ENCODE measurements at places on chromosomes 12 and 14. TPM values are rescaled to one million over a fixed set of nuclear protein-coding genes. Genes with fewer than 3 reads are reported as not detected.

Gene HIGD1C
- total RNA-seq: not detected

- DNase-seq: no peak
These were observed 54.7 kb downstream of the PHLDA1 start for GRCh38 chr12:75976913-75977312.

DNA sequence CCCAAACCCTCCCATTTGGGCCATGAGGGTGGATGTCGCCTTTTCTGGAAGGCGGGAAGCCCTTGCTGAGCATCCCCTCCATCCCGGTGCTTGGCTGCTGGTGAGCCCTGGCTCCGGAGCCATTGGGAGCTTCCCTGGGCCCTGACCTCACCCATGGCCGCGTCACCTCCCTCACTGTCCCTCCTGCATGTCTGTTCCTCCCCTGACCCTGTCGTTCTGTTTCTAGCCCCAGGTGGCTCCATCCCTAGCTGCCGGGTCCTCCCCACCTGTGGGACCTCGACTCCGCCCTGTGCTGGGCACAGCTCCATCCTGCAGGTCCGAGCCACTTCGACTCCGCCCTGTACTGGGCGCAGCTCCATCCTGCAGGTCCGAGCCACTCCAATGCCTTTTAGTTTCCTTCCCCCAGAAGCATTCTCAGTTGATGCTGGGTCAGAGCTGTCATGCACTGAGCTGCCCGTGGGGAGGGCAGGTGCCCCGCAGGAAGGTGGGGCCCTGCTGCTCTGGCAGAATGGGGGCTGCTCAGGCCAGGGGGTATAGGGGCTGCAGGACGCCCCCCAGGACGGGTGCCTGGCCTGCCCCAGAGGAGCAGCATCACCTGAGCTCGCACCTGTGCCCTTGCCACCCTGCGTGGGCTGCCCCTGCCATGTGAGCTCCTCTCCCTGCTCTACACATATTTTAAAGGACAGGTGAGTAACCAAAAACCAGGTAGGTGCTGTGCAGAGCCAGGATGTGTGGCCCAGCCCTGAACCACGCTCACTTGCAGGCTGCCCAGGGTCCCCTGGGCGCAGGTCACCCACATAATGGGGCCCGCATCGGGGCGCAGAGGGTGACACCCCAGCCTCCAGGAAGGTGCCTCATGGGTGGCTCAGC lies 19.0 kb downstream of the NOC4L start:
- peak; percentile 90 for DNase-seq

DNA sequence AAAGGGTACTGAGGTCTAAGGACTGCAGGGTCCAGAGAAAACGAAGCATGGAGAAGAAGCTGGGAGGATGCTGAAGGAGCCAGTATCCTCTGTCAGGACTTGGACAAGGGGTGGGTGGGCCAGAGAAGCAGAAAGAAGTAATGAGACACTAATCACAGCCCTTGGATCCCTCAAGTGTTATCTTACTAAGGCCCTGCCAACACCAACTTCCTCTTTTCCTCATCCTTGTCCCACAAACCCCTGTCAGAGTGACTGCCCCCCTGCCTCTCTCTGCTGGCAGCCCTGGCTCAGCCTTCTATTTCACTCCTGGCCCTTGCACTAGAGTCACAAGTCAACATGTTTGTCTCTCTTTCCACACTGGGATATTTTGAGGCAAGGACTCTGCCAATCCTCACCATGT lies 3.8 kb upstream of the ASIC1 start:
- DNase-seq: no peak

Data from kidney (tissue), 22 donors.